ENCODE measurements at places on chromosomes 7 and 10.

DNA sequence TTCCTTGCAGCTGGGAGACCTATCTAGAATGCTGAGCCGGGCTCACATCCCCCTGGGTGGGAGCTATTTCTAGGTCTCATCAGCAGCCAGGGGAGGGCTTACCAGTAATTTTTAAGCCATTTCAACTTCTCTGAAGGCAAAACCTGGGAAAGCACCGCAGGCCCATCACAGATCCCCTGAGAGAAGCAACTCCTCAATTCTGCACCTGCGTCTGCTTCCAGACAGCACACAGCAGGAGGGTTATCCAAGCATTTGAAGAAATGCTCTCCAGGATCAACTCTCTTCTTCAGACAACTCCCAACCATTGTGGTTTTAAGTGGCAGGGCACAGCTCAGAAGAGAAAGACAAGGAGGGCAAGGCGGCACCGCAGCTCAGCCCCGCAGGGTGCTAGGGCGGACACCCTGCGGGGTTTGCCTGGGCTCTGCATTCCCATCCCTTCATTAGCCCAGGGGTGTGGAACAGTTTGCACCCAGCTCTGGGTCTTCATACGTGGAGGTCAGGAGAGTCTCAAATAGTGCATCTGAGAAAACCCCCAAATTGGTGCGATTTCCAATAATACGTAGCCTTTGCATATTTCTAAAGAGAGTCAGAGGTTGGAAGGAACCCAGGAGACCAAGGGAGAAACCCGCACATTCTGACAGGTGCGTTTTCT, 618.7 kb downstream of the DNAJB6 start:
- no peak for DNase-seq

GRCh38 chr7:111992601-111993000, 213.6 kb downstream of the DOCK4 start:
- no peak for DNase-seq

GRCh38 chr7:77812290-77812685, 13.7 kb downstream of the PHTF2 start:
- no peak for DNase-seq

GRCh38 chr7:47591089-47591654, 9.3 kb upstream of the TNS3 start:
- no peak for DNase-seq

DNA sequence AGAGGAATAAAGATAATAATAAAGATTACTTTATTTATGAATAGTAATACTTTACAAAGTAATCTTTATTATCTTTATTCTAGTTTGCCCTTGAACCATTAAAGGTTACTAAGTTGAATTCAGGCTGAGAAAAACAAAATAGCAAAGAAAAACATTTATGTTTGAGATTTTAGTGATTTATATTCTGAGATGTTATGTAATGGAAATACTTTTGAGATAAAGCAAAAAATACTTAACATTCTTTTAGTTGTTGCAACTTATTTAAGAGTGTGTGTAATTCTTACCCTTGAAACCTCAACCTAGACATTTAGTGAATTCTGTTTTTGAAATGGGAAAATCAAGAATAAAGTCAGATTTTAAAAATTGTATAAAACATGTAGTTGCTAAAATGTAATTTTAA, 40.0 kb downstream of the MINPP1 start:
- no peak for DNase-seq

DNA sequence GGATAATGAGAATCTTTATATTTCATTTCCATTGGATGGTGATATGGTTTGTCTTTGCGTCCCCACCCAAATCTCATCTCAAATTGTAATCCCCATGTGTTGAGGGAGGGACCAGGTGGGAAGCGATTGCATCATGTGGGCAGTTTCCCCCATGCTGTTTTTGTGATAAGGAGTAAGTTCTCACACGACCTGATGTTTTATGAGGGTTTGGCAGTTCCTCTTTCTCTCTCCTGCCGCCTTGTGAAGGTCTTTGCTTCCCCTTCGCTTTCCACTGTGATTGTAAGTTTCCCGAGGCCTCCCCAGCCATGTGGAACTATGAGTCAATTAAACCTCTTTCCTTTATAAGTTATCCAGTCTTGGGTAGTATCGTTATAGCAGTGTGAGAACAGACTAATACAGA, 59.4 kb downstream of the MTPN start:
- DNase-seq = no peak

DNA sequence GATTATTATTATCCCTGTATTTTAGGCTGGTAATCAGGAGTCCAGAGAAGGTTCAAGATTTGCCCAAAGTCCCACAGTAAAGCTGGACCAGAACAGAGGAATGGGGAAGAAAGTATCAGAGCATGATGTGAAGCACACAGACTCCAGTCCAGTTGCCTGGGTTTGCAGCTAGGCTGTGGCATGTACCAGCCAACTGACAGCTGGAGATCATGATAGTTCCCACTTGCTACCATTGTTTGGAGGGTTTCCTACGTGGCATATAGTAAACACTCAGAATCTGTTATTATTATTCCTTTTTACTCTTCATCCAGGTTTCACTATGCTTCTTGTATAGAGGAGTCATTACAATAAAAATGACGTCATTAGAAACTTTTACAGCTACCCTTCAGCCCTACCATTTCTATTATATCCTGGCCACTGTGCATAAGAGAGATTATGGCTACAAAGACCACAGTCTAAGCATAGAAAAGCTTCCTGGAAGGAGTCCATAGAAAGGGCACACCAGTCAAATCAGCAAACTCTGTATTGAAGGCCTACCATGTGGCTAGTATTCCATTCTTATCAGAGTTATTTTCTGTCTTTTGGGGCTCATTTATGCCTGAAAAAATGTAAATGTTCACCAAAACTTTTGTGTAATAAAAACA, 66.6 kb downstream of the MTPN start:
- DNase-seq = no peak

- no peak for DNase-seq
Measured at GRCh38 chr7:123571684-123572083, 14.1 kb upstream of the NDUFA5 start.

DNA sequence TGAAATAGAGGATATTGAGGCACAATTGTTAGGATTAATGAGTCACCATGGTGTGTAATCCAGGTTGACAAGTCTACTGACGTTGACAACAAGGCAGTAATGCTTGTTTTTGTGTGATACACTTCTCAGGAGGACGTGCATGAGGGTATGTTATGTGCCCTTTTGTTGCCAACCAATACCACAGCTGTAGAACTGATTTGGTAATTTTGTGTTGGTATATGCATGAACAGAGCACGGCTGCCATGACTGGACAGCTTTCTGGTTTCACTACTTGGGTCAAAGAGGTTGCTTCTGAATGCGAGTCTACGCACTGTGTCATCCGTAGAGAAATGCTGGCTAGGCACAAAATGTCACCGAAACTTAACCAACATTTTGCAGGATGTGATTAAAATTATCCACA, 32.9 kb downstream of the PHTF2 start:
- DNase-seq = no peak

- no peak for DNase-seq
Measured at GRCh38 chr7:85452674-85453073, 265.8 kb upstream of the SEMA3D start.

GRCh38 chr10:48215486-48216203, 58.9 kb downstream of the FRMPD2 start:
- peak; percentile 22 for DNase-seq

DNA sequence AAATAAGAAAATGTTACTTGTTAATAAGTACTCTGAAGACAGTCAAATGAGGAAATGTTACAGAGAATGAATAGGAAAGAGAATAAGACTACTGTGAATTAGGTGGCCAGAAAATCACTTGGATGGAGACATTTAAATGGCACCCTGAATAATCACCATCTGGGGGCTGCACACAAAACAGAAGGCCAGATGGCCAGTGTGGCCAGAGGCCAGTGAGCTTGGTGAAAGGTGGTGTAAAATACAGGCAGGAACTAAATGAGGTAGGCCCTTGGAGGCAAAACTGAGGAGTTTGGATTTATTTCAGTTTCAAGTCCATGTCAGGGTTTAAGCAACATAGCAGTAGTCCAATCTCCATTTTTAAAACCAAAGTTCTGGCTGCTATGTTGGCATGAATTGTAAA, 126.7 kb downstream of the TSPAN12 start:
- DNase-seq = no peak

DNA sequence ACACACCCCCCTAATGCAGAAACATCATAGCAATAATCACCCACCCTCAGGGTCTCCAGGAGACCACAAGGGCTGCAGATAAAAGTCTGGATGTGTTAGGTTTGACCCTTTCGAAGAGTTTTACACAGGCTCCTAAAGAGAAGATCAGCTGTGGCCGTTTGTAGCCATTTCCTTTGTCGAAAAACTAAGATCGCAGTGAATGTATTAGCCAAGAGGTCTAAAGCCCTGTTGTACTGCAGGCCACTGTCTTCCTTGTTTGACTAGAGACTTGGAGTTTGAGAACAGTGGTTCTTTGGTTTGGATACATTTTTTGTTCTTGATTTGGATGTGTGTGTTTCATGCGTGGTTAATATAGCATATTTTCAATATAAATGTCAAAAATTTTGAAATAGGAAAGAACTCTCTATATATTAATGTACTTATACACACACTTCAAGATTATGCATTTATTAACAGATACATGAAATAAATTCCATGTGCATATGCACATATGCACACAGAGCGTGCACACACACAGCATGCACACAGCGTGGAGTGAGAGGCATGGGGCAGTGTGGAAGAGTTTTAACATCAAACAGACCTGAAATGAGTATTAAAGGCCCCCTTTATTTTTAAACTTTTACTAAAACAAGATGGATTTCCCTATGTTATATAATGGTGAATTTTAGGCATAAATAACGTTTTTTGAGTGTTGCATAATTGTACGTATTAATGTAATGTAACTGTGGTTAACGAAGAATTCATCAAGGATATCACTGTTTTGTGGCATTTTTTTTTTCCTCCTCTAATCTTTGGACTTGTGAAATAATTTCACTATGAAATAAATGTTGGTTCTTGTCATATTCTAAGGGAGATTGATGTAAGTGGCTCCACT, 2.2 kb downstream of the IKZF1 start:
- no peak for DNase-seq

- no peak for DNase-seq
Measured at GRCh38 chr10:120012131-120012400, 119.5 kb downstream of the SEC23IP start.

DNA sequence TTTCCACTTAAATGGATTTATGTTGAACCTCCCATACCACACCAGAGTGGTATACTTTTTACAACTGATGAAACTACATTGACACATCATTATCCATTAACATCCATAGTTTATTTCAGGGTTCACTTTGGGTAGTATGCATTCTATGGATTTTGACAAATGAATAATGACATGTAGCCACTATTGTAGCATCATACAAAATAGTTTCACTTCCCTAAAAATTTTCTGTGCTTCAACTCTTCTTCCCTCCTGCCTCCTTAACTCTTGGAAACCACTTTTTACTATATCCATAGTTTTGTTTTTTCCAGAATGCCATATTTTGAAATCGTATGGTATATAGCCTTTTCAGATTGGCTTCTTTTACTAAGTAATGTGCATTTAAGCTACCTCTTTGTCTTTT, 199.5 kb upstream of the TMEM196 start:
- DNase-seq = no peak

DNA sequence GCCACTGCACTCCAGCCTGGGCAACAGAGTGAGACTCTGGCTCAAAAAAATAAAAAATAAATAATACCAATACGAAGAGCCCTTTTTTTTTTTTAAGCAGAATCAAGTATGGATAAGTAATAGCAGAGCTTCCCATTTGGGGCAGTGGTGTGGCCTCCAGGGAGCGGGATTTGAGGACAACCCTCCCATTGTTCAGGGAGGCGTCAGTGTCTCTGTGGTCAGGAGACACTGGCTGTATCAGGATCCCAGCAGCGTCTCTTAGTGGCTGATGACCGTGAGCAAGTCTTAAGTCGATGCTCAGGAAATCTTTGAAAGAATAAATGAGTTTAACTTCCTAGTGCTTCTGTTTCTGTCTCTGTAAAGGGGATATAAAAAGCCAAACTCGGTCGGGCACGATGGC, 25.2 kb upstream of the SH2B2 start:
- no peak for DNase-seq

DNA sequence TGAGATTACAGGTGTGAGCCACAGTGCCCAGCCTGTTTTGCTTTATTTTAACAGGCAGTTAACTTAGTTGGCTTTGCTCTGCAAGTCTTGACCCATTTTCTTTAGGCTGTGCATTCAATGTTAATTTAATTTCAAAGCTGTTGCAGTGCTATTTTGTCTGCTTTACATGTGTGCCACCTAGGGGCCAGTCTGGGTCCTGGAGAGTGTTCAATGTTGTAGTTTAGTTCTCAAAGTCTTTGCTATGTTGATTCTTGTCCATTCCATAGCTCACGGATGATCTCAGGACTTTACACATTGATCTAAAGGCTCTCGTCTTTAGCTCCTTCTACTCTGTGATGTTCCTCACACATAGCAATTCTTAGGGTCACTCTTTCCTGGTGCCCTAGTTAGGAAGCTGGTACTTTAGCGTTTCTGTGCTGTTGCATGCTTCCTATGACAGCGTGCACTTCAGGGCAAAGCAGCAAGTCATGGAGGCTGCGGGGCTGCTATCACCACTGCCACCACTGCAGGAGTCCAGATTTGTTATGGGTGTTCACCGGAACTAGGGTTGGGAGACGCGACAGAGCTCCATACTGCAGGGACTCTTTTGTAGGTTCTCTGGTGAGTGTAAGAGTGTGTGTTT, 16.4 kb upstream of the ABCA13 start:
- DNase-seq = peak; percentile 13

DNA sequence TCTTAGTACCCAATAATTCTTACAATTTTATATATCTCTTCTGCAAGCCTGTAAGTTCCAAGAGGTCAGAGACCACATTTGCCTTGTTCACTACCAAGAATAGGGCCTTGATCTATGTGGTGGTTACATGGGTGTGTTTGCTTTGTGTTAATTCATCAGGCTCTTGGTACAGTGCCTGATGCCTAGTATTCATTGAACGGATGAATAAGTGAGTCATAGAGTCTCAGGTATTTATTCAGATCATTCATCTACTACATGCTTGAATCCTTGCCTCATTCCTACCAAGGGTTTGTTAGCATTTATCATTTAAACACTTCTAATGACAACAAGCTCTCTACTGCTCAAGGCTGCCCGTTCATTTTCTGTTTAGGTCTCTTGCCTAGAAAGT, 11.3 kb upstream of the SGPL1 start:
- no peak for DNase-seq

- peak; percentile 55 for DNase-seq
Measured at GRCh38 chr7:123624527-123625183, 23.0 kb downstream of the ASB15 start.

DNA sequence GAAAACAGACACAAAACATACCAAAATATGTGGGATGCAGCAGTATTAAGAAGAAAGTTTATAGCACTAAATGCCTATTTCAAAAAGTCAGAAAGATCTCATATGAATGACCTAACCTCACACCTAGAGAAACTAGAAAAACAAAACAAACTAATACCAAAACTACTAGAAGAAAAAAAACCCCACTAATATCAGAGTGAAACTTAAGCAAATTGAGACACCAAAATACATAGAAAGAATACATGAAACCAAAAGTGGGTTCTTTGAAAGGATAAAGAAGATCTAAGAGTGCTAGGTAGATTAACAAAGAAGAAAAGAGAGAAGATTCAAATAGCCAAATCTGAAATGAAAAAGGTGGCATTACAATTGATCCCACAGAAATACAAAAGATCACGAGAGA, 494.1 kb downstream of the SH2D4B start:
- no peak for DNase-seq
